ENCODE measurements at places on chromosomes 7 and 10.
A peak's percentile ranks its signal among the peaks of the same experiment; 100 is the strongest.

- DNase-seq = no peak
Observed at GRCh38 chr7:1899196-1899595, 229.1 kb downstream of the ELFN1 start.

DNA sequence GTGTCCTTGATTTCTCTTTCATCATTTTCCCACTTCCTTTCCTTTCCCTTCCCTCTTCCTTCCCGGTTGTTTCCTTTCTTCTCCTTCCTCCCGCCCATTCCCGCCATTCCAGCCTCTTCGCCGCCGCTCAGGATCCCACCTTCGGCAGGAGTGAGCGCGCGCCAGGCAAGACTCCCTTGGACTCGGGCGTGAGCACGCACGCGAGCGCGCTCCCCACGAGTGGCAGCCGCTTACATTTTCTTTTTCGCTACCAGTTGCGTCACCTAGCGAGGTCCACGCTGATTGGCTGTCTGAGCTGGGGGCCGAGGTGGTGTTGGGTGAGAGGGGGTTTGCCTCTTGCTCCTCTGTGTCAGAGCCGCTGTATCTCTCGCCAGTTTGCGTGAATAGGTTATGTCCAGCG is 11.8 kb downstream of the ZAN start:
- DNase-seq = no peak

- peak; percentile 23 for DNase-seq
Observed at GRCh38 chr7:4683884-4684565, 1.9 kb downstream of the FOXK1 start.

DNA sequence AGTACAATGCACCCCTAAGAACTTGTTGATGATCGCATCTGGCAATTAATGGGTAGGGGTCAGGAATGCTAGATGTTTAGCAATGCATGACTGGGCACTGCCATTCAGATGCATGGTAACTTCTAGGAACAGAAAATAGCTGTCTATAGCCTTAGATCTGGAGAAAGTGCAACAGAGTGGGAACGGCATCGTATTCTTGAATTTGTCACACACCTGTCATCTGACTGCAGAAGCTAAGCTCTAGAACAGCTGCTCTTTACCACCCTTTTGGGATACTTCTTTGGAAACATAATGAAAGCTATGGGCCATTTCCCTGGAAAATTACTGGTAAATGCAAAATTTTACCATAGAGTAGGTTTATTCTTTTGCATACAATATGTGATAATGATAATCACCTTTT is 118.1 kb downstream of the SLC25A13 start:
- DNase-seq = no peak

GRCh38 chr10:113639966-113640365 is 23.9 kb downstream of the NRAP start:
- no peak for DNase-seq

DNA sequence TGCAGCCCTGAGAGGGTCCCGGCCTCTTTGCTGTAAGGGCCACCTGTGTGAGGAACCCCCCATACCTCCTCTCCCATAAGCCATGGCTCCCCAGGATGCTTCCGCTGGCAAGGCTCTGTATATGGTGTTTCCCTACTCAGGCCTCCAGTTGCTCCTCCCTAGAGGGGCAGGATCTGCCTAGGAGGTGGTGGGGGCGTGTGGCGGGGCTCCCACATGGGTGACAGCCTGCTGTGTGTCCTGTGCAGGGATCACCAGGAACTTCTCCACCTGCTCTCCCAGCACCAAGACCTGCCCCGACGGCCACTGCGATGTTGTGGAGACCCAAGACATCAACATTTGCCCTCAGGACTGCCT is 25.7 kb upstream of the CSGALNACT2 start:
- no peak for DNase-seq

DNA sequence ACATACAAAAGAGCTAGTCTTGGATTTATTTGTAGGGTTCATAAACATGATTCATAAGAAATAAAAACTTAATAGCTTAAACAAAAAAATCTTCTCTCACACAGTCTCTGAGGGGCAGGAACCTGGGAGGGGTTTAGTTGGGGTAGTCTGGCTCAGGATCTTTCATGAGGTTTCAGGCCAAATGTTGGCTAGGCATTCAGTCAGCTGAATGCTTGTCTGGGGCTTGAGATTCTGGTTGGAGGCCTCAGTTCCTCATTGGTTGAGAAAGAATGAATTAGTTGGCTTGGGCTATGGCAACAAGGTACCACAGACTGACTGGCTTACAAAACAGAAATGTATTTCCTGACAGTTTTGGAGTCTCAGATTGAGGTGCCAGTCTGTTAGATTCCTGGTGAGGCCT is 74.3 kb downstream of the ANKRD7 start:
- no peak for DNase-seq

- DNase-seq = no peak
Observed at GRCh38 chr10:79404690-79405131, 40.7 kb downstream of the ZCCHC24 start.

GRCh38 chr7:89926701-89927100 is 227.6 kb upstream of the STEAP1 start:
- DNase-seq = no peak

DNA sequence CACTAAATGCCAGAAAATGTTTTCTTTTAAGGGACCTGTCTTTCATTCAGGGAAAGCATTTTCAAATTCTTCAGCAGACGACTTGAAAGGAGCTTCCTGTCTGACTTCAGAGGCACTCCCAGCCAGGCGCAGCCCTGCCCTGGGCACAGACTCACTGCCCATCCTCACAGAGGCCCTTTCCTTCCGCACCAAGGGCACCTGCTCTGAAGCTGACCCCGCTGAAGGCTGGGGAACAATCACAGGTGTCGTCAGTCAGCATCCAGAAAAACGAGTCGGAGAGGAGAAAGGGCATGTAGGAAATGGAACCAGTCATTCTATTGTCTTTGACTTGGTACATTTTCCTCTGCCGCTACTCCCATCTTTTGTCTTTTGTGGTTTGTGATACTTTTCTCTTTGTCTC is 125.3 kb upstream of the PARD3 start:
- DNase-seq = no peak

DNA sequence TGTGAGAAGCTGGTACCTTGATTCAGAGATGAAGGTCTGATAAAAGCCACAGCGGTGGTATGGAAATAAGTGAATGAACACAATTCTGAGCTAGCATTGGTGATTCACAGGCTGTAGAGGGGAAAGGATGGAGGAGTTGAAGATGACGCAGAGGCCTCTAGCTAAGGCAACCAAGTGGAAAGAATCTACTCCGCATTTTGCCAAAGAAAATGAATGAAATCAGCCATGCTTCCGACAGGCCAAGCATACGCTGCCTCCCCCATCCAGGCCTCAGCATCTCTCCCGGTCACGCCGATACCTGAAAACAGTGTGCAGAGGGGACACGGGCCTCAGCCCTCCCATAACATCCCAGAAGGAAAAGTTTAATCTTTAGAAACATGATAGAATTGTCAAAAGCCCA is 124.3 kb upstream of the UNC5B start:
- DNase-seq = no peak

- no peak for DNase-seq
Observed at GRCh38 chr7:70392256-70392876, 739.6 kb upstream of the GALNT17 start.

Data from T-helper 1 cell (primary cell).